NCI-H345 (cell line): ENCODE measurements at places on chromosomes 1 and 21.

DNA sequence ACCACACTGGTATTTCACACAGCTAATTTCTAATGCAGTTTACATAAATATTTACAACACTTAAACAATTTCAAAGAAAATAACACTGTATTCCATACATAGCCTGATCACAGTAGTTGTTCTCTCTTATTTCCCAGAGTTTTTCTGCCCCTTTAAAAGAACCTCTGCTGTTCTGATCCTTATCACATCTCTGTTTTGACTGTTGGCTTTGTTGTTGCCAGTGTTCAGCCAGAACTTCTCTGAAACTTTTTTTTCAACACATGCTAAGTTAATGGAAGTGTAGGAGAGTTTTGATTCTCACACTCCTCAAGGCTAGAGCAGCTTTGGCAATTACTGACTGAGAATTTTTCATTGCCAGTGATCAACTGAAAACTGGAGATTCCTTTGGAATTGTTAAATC lies 11.1 kb downstream of the SELE start:
- DNase-seq, result no peak

DNA sequence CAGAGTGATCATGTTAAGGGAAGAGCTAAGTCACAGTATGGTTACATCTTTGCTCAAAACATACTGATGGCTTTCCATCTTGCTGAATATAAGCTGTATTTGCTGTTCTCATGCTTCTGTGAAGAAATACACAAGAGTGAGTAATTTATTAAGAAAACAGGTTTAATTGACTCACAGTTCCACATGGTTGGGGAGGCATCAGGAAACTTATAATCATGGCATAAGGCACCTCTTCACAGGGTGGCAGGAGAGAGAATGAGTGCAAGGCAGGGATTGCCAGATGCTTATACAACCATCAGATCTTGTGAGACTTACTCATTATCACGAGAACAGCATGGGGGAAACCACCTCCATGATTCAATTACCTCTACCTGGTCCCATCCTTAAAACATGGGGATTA lies 24.4 kb upstream of the RGS5 start:
- DNase-seq, result no peak

DNA sequence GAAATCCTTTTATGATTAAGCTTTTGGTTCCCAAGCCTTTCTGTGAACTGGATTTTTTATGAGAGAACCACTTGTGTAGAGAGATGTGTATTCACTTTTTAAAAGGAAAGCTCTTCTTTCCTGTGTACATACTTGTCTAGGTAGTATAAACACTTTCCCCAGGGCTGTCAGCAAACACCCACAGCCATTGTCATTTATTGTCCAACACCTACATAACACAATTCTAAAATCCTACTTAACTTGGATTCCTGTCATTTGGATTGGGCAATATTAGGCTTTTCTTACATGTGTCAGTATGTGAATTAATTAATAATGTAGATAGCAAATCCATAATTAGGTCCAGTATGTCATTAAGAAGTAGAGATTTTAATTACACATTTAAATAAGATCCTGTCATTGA lies 12.3 kb downstream of the DDX20 start:
- peak; percentile 42 for DNase-seq

GRCh38 chr1:225581186-225581585 lies 71.7 kb downstream of the ENAH start:
- DNase-seq, result no peak

- no peak for DNase-seq
Observed at GRCh38 chr1:200238311-200238710, 171.5 kb downstream of the ZNF281 start.

DNA sequence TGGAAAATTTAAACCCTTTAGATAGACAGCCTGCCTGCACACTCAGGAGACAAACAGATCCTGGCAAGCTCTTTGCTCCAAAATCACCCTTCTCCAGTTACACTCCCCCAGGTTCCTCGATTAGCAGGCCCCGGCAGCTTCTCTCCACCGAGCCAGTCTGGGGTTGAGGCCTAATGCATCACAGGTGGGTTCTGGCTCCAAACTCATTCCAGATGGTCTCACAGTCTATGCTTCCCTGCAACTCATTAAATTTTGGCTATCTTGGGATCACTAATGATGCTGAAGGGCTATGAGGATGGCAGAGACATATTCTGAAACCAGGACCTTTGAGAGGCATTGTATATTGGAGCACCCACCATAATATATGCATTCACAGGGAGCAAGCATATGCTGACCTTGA lies 559.8 kb upstream of the USP24 start:
- DNase-seq, result no peak
